Transverse colon (tissue), 4 donors: ENCODE measurements at places on chromosomes 6 and 20. TPM values are rescaled to one million over a fixed set of nuclear protein-coding genes. Genes with fewer than 3 reads are reported as not detected.

DNA sequence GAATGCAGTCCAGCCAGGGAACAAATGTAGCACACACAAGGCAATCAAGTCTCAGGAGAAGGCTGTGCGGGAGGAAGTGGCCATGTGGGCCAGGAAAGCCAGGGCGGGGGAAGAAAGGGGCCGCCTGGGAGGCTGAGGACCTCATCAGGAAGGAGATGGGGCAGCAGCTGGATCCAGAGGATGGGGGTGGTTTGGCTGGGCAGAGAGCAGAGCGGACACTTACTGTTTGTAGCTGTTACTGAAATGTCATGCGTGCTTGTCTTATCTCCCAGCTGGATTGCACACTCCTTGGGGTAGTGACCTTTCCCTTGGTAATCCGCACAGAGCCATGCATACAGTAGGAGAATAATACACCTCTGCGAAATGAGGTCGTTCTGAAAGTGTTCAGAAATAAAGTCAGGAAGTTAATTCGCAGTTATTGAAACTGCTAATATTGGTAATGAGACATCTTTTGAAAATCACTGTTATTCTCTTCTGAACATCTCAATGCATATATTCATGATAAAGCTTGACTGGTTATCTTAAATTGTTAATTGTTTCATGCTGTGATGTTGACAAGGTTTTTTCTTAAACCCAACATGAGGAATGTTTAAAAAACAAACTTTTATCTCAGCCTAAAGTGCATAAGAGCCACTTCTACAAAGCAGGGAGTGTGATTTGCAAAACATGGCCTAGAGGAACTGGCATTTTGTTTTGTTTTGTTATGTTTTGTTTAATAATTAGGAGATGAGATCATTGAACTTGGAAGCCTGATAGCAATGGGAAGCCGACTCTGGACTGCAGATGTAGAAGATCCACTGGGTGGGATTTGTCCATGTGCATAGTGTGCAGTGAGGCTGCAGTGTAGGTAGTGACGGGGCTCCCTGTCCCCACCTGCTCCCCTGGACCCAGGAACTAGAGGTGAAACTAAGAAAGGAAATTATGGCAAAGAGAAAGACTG, 18.0 kb upstream of the MAP3K4 start:
- DNase-seq: no peak
- H3K4me1 ChIP-seq: no peaks in the 10 kb centered on the region
- peak overlapping the region; percentile 55 for H3K27ac ChIP-seq
- no peak overlapping the region for H3K4me3 ChIP-seq

- H3K4me3 ChIP-seq: no peak overlapping the region
- H3K36me3 ChIP-seq: no peaks in the 10 kb centered on the region
- no peaks in the 10 kb centered on the region for H3K27me3 ChIP-seq
Measured at GRCh38 chr20:41747226-41747625, 129.0 kb upstream of the CHD6 start.

- H3K36me3 ChIP-seq: no peaks in the 10 kb centered on the region
- DNase-seq: no peak
- no peaks in the 10 kb centered on the region for H3K4me1 ChIP-seq
- H3K4me3 ChIP-seq: no peak overlapping the region
- no peaks in the 10 kb centered on the region for H3K27me3 ChIP-seq
Measured at GRCh38 chr6:82786248-82786647, 279.4 kb downstream of the UBE3D start.

DNA sequence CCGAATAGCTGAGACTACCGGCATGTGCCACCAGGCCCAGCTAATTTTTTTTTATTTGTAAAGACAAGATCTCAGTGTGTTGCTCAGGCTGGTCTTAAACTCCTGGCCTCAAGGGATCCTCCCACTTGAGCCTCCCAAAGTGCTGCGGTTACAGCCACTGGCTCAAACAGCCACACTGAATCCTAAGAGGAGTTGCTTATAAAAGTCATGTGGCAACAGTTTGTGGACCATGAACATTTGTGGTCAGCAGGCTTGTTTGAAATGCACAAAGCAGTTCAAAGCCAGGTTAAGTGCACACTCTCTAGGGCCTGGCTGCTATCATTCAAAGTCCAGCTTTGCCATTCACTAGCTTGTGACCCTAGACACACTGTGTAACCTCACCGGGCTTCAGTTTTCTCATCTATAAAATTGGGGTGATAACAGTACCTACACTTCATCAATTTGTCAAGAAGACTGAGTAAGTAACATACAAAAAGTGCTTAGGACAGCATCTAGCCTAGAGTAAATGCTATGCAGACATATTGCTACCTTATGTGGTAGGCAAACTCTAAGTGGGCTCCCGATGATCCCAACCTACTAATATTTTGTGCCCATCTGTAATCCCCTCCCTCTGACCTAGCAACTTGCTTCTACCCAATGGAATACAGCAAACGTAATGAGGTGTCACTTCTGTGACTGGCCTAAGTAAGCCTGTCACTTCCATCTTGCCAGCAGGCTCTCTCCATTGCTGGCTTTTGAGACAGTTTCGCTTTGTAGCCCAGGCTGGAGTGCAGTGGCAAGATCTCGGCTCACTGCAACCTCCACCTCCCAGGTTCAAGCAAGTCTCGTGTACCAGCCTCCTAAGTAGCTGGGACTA, 122.9 kb downstream of the ZMYND8 start:
- no peak for DNase-seq
- no peak overlapping the region for H3K4me3 ChIP-seq
- no peak overlapping the region for H3K27ac ChIP-seq
- no peaks in the 10 kb centered on the region for H3K27me3 ChIP-seq
- H3K36me3 ChIP-seq: peaks cover 63% of the 10 kb centered on the region

- no peak for DNase-seq
- H3K27me3 ChIP-seq: no peaks in the 10 kb centered on the region
- H3K36me3 ChIP-seq: no peaks in the 10 kb centered on the region
- no peak overlapping the region for H3K27ac ChIP-seq
Measured at GRCh38 chr6:159525445-159526025, 167.5 kb downstream of the SOD2 start.

Gene HDGFL1
- not detected for total RNA-seq

Gene BFSP1
- total RNA-seq: 0.82 TPM

Gene WFDC12
- not detected for total RNA-seq

Gene C6orf58
- not detected for total RNA-seq

Gene RNF182
- total RNA-seq: not detected
